ENCODE measurements at places on chromosomes 2 and 18. TPM values are rescaled to one million over a fixed set of nuclear protein-coding genes. Genes with fewer than 3 reads are reported as not detected.
A peak's percentile ranks its signal among the peaks of the same experiment; 100 is the strongest.

GPR39 gene
- total RNA-seq, result 0.42 TPM

DNA sequence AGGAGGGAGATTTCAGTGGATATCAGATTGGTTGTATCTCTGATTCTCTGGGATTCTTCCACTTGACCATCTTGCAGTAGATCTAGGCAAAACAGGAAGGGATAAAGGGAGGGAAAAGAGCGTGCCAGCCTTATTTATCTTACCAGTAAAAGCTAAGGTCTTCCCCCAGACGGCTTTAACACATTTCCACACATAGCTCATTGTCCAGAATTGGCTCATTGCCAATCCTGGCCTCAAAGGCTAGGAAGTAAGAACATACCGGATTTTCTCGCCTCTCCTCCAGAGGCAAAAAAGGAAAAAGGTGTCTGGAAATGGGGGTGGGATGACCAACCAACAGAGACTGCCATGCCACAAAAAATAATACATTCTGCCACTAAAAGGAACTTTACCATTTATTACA, 411.6 kb upstream of the NRP2 start:
- DNase-seq, result no peak

GRCh38 chr2:4324531-4324930, 621.2 kb downstream of the DCDC2C start:
- DNase-seq, result no peak

DNA sequence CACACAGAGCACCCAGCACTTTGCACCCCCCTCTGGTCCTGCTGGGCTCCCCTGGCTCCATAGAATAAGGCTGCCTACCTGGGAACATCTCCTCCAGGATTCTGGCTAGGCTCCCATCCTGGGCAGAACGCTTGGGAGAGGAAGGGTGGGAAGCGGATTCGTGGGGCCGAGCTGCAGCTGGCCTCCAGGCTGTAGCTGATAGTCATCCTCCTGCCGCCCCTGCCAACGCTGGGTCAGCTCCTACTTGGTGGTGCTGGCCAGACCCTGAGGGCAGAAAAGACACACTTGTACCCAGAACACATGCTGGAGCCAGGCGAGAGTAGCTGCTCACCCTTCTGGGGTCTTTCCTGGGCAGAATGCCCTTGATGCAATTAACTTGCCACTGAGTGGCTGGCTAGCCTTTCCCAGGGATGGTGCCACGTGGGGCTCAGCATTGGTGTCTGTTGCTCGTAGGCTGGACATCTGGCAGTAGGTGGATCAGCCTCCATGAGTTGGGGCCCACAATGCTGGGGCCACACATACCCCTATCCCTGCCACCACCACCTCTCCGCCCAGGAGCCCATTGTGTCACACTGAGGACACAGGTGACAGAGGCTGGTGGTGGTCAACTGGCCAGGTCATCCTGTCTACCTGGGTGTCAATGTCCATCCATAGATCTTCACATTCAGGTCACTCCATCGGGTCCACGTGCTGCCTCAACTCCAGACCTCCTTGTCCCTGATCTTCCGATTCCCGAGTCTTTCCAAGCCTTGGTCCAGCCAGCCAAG, 112.8 kb downstream of the NDUFA10 start:
- peak; percentile 75 for DNase-seq

SIGLEC15 gene
- 0.37 TPM for total RNA-seq

- no peak for DNase-seq
Measured at GRCh38 chr2:126049461-126049860, 606.5 kb upstream of the GYPC start.

GREB1L gene
- 0.60 TPM for total RNA-seq

DNA sequence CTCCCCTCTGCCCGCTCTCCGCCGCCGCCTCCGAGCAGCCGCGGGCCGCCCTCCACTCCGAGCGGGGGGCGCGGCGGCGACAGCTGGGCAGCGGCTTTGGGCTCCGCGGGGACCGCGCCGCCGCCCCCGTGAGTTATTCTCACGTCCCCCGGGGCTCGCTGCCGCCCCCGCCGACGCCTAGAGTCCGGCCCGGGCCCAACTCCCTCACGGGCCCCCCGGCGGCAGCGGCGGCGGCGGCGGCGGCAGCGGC, 645 bp downstream of the MIB1 start:
- DNase-seq, result no peak

CDKL4 gene
- total RNA-seq, result 0.83 TPM

UGT1A1 gene
- not detected for total RNA-seq

GRCh38 chr2:12412898-12413305, 303.8 kb upstream of the TRIB2 start:
- no peak for DNase-seq

DNA sequence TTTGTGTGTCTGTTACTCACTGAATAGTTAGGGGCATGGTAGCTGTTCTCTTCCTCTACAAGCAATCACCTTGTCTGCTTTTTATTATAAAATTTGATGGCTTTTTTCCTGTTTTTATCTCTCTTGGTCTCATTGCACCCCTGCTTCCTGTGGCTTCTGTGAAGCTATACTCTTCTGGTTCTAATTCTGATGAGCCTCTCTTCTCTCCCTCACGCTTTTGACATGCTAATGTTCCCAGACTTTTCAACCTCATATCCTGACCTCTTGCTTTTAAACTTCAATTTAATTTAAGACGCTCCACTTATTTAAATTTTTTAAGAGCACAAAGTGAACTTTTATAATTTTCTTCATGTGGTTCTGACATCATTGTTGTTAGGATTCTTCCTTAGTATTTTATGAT, 361.4 kb downstream of the DLGAP1 start:
- DNase-seq, result no peak

DNA sequence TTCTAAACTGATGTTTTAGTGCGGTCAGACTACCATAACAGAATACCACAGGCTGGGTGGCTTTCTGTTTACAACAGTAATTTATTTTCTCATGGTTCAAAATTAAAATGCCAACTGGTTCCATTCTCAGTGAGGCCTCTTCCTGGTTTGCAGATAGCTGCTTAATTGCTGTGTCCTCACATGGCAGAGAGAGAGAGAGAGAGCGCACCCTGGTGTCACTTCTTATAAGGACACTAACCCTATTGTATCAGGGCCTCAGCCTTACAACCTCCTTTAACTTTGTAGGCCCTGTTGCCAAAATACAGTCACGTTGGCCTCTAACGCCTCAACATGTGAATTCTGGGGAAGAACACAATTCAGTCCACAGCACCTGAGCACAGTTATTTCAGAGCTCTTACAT, 37.5 kb upstream of the ZNF385B start:
- no peak for DNase-seq

DNA sequence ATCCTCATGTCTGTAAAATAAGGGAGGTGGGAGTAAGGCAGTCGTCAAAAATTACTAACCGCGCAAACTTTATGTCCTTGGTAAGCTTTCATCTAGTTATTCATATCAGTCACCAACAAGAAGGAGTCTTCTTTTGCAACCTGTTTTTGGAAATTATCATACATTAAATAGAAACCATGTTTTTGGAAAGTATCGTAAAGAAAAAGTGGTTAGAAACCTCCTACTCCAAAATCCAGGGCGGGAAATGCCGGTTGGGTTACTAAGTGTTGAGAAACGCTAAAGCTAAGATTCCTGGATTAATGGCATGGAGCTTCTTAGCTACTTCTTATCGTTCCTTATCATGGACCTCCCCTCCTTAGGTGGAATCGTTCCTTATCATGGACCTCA, 778 bp downstream of the BBS5 start:
- DNase-seq, result no peak

DNA sequence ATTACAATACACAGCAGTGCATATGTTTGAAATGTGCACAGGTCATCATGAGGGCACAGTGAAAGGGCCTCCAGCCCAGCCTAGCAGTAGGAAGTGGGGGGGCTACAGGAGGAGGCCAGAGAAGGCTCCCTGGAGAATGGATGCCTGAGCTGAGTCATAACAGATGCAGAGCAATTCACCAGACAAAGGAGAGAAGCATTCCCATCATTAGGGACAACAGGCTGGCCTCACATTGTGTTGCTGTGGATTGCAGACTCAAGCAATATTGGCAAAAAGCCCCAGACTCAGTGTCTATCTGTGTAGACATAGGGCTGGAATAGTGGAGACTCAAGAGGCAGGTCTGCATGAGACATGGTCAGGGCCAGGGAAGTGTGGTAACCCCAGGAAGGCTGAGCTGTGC, 329.9 kb downstream of the DLGAP1 start:
- DNase-seq, result no peak

GRCh38 chr2:212905640-212906201, 245.7 kb downstream of the IKZF2 start:
- DNase-seq, result no peak

- no peak for DNase-seq
Measured at GRCh38 chr2:137764646-137765045, 199.6 kb upstream of the HNMT start.

DNA sequence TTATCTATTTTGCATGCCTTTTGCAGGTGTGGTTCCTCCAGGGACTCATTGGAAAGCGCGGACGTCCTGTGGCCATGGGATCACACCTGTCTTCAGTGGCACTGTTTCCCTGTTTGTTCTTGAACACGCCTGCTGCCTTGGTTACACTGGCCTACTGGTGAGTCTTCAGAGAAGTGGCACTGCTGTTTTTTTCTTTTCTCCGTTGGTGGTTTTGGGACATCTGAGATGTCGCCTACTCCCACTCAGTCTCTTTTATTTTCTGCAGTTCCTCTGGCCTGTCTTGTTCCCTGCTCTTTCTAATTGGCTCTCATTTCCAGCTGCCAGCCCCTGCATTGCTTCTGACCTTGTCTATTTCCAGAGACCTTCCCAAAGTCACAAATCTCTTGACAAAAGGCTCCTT, 35.7 kb upstream of the POU3F3 start:
- no peak for DNase-seq

SLC16A14 gene
- total RNA-seq, result 21.6 TPM

CELF4 gene
- not detected for total RNA-seq

DNA sequence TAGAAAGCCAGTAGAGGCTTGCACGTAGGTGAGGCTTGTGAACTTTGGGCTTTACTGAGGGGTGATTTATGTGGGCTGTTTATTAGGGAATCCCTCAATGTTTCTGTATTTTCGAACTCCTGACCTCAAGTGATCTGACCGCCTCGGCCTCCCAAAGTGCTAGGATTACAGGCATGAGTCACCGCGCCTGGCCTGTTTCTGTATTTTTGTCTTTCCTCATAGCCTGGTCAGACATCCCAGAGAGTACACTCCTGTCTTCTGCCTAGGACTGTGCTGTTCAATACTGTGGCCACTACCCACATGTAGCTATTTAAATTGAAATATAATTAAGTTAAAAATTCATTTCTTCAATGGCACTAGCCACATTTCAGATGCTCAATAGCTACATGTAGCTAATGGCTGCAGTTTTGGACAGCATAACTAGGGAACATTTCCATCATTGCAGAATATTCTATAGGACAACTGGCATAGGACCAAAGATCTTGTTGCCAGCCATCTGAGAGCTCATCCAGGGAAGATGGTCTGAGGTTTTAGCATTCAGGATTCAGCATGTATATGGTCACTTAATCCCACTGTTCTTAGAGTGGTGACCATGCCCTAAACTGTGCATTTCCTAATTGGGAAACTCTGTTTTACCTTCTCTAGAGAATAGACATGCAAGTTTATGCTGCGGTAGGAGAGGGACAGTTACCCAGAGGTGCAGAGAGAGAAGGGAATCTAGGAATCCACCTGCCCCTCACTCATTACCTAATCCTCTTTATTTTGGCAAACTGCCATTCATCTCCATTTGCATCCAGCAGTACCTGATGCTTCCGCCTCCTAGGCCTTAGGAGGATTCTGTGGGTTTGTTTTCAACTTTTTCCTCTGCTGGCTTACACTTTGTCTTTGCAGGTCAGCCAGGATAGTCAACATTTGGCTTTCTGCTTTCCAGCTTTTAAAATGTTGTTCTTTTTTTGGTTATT, 64.4 kb downstream of the LCLAT1 start:
- DNase-seq, result no peak

- DNase-seq, result no peak
Measured at GRCh38 chr18:78430131-78430758, 549.4 kb upstream of the SALL3 start.

CPS1 gene
- 22.3 TPM for total RNA-seq

PHLPP1 gene
- total RNA-seq, result 19.6 TPM

STEAP3 gene
- total RNA-seq, result 22.7 TPM

HAAO gene
- total RNA-seq, result 0.73 TPM

WNT6 gene
- total RNA-seq, result 0.42 TPM

DNA sequence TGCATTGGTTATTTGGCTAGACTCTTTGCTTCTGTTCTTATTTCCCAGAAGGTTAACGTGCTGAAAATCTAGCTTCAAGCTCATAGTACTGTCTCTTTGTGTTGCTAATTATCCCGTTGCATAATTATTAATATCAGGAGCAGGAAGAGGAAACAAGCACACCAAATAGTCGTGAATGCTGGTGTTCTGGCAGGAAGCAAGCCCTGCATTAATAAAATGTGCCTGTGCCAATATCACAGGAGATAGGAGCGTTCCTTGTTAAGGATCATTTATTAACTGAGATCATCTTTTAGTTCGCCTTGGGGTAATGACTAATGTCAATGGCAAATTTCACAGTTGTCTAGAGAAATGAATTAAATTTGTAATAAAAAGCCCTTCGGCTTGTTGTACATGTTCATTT, 893.0 kb upstream of the POU3F3 start:
- DNase-seq, result no peak

Measured in osteocyte (in vitro differentiated cells).